ENCODE measurements at places on chromosomes 7 and 10.

DNA sequence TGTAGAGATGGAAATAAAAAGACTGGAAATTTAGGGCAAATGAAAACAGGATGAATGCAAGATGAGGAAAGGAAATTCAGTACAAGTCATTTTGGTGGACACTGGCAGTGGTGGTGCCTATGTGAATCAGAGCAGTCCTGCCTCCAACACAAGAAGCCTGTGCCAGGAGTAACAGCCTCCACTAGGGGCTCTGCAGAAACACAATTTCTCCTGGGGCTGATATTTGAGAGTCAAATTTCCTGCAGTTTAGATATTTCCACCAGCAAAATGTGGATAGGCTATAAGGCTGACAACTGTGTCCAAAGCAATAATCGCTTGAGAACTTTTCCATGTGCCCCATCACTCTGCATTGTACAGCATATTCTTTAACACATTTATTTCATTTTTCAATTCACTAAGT, 4.7 kb upstream of the PLXDC2 start:
- peak; percentile 54 for DNase-seq

- no peak for DNase-seq
Observed at GRCh38 chr10:28970231-28970630, 292.9 kb downstream of the BAMBI start.

- DNase-seq = no peak
Observed at GRCh38 chr7:31234836-31235605, 105.5 kb downstream of the NEUROD6 start.

- DNase-seq = no peak
Observed at GRCh38 chr7:30175180-30175579, 40.4 kb downstream of the MTURN start.

- DNase-seq = no peak
Observed at GRCh38 chr10:76451911-76452310, 1020.5 kb downstream of the LRMDA start.

- DNase-seq = no peak
Observed at GRCh38 chr10:103843854-103844570, 11.4 kb downstream of the SH3PXD2A start.

DNA sequence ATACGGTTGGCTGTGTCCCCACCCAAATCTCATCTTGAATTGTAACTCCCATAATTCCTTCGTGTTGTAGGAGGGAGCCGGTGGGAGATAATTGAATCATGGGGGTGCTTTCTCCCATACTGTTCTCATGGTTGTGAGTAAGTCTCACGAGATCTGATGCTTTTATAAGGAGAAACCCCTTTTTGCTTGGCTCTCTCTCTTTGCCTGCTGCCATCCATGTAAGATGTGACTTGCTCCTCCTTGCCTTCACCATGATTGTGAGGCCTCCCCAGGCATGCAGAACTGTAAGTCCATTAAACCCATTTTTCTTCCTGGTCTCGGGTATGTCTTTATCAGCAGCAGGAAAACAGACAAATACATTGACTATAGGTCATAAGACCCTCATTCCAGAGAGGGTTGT, 15.9 kb upstream of the ST8SIA6 start:
- DNase-seq = no peak

DNA sequence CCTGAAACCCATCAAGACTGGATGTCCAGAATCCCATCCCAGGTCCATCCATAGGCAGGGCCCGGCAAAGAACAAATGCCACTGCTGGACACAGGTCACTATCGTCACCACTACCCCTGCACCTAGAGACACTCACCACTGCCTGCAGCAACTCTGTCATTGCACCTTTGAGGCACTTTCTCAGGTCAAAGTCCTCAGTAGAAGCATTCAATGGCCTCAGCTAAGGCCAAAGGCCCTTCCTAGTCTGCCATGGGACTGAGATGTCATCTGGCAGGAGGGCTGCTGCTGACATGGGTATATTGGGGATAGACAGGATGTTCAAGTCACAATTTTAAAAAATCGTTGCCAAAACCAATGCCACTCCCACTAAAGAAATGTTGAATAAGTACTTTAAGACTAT, 58.7 kb downstream of the GPAM start:
- DNase-seq = no peak

DNA sequence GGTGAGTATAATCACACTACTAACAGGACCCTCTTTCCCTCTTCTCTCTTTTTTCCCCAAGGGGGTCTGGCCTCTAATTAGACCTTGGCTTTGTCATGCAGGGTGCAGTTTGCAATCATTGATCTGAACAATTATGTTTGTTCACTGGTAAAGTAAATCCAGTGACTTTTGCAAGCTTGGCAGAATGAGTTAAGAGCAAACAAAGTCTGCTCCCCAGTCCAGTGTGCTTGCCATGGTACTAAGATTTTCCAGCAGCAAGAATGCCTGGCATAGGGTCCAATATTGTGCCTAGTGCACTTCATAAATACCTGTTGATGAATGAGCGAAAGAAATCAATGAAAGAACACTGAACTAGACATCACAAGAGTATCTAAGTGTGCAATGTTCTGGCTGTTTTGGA, 43.9 kb downstream of the PLXDC2 start:
- DNase-seq = no peak

- DNase-seq = no peak
Observed at GRCh38 chr7:50709151-50709550, 73.5 kb downstream of the GRB10 start.

DNA sequence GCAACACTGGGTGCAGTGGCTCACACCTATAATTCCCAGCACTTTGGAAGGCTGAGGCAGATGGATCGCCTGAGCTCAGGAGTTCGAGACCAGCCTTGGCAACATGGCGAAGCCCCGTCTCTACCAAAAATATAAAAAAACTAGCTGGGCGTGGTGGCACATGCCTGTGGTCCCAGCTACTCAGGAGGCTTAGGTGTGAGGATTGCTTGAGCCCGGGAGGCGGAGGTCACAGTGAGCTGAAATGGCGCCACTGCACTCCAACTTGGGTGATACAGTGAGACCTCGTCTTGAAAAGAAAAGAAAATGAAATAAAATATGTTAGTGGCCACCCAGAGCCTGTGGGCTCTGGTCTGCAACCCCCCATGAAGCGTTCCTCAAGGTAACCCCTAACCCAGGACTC, 13.3 kb downstream of the ITPRIP start:
- no peak for DNase-seq

- DNase-seq = no peak
Observed at GRCh38 chr7:117489430-117489829, 9.6 kb downstream of the CFTR start.

DNA sequence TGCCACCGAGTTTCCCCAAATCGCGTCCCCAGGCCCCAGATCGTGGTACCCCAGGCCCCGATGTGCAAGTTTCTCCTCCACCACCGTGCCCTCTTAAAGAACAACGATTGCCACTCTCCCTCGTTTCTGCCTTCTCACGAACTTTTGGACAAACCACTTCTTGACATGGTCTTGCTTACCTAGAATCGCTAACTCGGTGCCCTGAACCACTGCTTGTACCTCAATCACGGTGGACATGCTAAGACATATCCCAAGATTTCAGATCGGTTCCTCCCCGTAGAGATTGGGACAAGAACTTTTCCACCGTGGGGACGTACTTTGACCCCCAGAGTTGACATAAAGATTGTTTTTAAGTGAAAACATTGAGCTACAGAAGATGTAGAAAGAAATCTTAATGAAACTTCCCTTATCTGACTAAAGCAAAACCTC, 477 bp upstream of the ZC3HAV1 start:
- DNase-seq = no peak

GRCh38 chr10:526651-527312, 162.7 kb downstream of the DIP2C start:
- DNase-seq = no peak

- DNase-seq = no peak
Observed at GRCh38 chr7:6453734-6454133, 6.0 kb upstream of the DAGLB start.

GRCh38 chr7:116671681-116672595, at the start of gene MET:
MET (plus strand) TSS chr7:116672196; CDS start chr7:116699085, 26,889 bp downstream.
- peak; percentile 97 for DNase-seq

- DNase-seq = peak; percentile 25
Observed at GRCh38 chr10:78623578-78624215, 445.1 kb upstream of the ZMIZ1 start.

DNA sequence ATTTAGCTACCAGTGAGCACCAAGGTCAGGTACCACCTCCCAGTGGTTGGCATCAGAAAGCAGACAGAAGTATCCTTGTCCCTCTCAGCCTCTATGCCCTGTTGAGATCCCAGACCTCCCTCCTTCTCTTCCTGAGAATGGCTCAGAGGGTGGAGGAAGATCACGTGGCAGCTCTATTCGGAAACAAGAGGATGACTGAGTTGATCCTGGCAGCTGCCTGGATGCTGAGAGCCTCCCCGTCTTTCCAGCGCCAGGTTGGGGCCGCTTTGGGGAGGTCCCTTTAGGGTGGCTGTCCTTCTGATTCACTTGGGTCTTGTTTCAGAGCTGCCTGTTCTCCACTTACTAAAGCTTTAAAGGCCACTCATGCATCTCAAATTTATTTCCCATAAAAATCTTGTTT, 36.9 kb upstream of the NPFFR1 start:
- peak; percentile 51 for DNase-seq

DNA sequence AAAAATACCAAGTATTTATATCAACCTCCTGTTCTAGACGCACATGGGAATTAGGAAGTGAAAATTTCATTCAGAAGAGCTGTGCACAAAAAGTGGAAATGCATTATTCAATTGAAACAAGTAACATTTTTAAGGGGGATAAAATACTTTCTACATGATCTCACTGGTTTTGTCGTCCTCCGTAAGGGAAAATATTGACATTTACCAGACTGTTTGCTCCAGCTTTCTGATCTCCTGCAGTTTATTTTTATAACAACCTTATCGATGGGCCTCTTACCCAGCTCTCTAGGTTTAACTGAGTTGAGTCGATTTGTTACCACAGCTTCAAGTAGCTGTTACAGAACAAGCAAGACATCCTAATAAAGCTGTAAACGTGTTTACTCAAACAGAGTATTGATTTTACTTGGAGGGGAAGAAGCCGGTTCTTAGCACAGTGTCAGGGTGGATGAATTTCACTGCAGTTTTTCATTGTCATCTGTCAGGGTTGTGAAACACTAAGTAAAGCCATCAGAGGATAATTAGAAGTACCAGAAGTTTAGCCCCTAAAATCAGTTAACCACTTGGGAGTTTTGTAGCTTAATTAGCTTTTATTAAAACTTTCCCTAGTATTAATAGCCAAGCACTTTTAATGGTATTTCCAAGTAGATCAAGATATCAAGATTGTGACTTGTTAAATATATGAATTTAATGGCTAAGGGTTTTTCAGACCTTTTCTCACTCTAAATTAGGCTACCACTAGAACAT, 142.6 kb upstream of the KAT6B start:
- no peak for DNase-seq

DNA sequence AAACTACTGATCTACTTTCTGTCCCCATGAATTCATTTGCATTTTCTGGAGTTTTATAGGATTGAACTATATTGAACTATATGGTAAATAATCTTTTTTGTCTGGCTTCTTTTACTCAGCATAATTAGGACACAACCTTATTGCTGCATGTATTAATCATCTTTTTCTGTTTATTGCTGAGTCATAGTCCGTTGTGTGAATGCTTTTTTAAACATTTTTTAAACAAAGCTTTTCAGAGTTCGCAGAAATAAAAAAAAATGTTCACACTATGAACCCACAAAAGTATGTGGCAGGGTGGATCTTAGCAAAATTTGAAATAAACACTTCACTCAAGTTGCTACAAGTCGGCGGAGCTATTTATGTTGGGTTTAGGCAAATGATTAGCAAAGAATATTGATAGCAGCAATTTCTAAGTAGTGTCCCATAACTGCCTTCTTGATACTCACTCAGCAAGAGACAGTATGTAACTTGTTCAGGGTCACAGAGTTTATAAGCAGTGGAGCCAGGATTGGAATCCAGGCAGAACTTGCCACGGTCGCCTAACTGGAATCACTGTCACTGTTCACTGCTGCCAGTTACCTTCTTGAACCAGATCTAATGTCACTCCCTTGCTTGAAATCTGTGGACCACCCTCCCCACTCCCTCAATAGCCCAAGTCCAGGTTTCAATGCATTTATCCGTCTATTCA, 5.6 kb downstream of the CH25H start:
- no peak for DNase-seq

GRCh38 chr7:32039000-32039756, 31.0 kb downstream of the PDE1C start:
- DNase-seq = no peak

DNA sequence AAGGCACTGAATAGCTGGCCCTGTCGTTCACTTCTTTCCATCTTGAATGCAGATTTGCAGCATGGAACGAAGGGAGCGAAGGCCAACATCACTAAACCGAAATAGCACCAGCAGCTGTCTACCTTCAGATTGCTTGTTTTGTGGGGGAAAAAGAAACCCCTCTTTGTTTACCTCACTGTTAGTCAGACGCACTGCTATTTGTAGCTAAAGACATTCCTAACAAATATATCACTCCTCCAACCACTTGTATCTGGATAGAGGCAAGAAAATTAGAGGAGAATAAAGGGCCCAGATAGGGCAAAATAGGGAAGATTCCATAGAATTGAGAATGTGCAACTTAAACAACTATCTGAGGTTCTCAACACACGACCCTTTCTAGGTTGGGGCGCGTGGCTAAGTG, 26.5 kb downstream of the ANK3 start:
- no peak for DNase-seq

DNA sequence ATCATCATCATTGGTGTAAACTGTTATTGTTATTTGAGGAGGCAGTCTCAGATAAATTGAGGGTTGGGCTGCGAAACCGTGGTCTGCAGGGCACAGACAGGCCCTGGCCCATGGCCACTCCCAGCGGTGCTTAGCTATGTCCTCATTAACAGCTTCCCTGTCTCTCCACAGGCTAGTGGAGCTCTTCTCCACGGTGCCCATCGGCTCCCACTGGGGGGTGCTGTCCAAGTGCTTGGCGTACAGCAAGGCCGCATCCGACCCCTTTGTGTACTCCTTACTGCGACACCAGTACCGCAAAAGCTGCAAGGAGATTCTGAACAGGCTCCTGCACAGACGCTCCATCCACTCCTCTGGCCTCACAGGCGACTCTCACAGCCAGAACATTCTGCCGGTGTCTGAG, 21.6 kb downstream of the GPR26 start:
- DNase-seq = no peak

DNA sequence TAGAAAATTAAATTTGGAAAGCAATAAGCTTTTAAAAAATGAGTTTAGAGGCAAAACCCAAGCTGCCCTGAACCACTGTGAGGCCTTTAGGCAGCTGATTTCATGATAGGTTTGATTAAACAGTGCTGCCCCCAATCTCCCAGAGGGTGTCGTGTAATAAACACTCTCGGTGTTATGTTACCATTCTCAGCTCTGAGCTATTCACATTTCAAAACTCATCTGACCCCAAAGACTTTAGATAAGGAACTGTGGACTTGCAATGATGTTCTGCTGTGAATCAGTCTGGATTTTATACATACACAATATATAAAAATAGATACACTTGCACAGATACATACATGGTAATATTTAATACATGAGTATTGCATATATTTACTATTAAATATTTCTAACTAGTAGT, 120.4 kb downstream of the MALRD1 start:
- peak; percentile 1 for DNase-seq

DNA sequence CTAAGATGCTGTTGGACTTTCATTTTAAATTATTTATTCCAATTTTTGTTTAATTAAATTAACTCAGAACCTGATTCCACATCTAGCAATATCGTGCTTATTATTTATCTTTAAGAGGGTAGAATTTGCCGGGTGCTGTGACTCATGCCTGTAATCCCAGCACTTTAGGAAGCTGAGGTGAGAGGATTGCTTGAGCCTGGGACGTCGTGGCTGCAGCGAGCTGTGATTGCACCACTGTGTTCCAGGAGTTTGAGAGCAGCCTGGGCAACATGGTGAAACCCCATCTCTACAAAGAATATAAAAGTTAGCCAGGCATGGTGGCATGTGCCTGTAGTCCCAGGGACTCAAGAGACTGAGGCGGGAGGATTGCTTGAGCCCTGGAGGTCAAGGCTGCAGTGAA, 47.8 kb downstream of the ZFAND4 start:
- DNase-seq = no peak

Measured in SJCRH30 (cell line).